A549 treated with ZK216348 at 1 μM for 4 hours (cell line): ENCODE measurements at places on chromosomes 5 and 9. TPM values are rescaled to one million over a fixed set of nuclear protein-coding genes. Genes with fewer than 3 reads are reported as not detected.

Gene PCDHB5
- total RNA-seq, result 1.2 to 2.1 TPM (median 1.4 TPM) in 5 replicates

Gene ZBED3
- 3.0 to 4.5 TPM (median 3.7 TPM) in 5 replicates for total RNA-seq

Gene AGXT2
- not detected in 5 replicates for total RNA-seq

Gene WDR31
- 0.94 to 1.5 TPM (median 1.2 TPM) in 5 replicates for total RNA-seq

Gene DOCK8
- total RNA-seq, result 0.23 to 1.0 TPM (median 0.40 TPM) in 5 replicates

Gene ADAMTS19
- total RNA-seq, result not detected in 5 replicates

Gene HEMGN
- total RNA-seq, result not detected in 5 replicates

Gene LEAP2
- 0.58 to 1.4 TPM (median 1.0 TPM) in 5 replicates for total RNA-seq

Gene SLC46A2
- not detected in 5 replicates for total RNA-seq

Gene PCDHAC2
- total RNA-seq, result 3.3 to 7.4 TPM (median 4.4 TPM) in 5 replicates

Gene DMRTA1
- 0.63 to 0.88 TPM (median 0.79 TPM) in 5 replicates for total RNA-seq

Gene SPATA31A3
- total RNA-seq, result not detected in 5 replicates

Gene PTPDC1
- 3.2 to 4.7 TPM (median 4.4 TPM) in 5 replicates for total RNA-seq

Gene TMEM174
- total RNA-seq, result not detected in 5 replicates

Gene PSMB7
- 291 to 385 TPM (median 323 TPM) in 5 replicates for total RNA-seq

Gene TOR2A
- total RNA-seq, result 7.4 to 16.0 TPM (median 14.9 TPM) in 5 replicates

Gene SLC36A2
- not detected in 5 replicates for total RNA-seq

Gene TMEM38B
- 14.3 to 18.9 TPM (median 16.8 TPM) in 5 replicates for total RNA-seq

Gene TSLP
- not detected in 5 replicates for total RNA-seq

Gene MYORG
- total RNA-seq, result 3.5 to 6.2 TPM (median 5.2 TPM) in 5 replicates

Gene NEUROG1
- not detected in 5 replicates for total RNA-seq

Gene PCDHA7
- total RNA-seq, result 0.06 to 0.21 TPM (median 0.13 TPM) in 5 replicates
